Activated T-helper 9 cell treated with anti-CD3 and anti-CD28 coated beads, Interleukin-2, amount 50 U/mL, for 16 hours (primary cell): ENCODE measurements at places on chromosomes 12 and 14.

- no peak for DNase-seq
Measured at GRCh38 chr12:112151766-112152541, 26.6 kb downstream of the TRAFD1 start.

- DNase-seq: no peak
Measured at GRCh38 chr12:62724947-62725451, 210.0 kb downstream of the PPM1H start.

DNA sequence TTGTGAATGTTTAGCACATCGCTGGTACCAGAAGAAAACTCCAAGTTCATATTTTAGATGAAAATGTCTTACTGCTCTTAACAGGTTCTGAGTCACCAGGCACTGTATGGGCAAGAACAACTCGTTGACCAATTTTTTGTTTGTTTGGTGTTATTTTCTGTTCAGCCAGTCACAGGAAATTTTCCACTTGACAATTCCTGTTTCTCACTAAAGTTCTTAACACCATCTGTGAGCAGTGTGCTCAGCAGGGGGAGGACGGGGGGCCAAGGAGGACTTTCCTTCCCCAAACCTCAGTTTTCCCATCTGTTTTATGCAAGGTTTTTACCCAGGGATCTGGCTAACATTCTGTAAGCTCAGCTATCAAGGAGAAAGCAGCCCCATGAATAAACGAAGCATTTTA is 3.0 kb downstream of the NUAK1 start:
- DNase-seq: no peak

DNA sequence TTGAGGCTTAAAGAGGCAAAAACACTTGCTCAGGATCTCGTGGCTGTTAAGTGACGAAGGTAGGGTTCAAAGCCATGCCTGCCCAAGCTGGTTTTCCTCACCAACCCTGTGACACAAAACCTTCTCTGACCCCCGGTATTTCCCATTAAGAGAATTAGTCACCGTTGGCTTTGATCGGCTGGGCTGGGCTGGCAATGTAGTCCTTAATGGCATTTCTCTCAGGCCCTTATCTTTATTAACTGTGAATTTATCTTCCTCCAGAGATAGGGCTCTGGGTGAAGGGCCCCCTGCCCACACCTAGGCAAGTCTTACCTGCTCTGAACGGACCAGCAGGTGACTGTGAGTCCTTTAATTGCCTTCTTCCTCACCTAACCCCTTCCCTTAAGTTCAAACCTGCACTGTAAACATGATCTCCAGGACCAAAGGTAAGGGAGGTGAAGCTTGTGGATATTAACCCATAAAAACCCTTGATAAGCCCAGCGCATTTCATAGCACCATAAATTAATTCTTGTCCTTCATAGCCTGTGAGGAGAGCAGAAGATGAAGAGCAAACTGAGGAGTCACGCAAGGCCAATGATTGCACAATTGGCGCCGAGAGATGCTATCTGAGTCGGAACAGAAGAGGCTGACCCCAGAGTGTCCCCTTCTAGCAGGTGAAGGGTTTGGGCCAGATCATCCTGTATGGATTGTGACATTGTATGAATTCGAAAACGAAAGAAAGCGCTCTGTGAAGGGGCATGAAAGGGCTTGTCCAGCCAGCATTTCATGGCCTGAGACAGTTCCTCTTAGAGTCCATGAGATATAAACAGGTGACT is 790.8 kb upstream of the TBX3 start:
- DNase-seq: no peak

DNA sequence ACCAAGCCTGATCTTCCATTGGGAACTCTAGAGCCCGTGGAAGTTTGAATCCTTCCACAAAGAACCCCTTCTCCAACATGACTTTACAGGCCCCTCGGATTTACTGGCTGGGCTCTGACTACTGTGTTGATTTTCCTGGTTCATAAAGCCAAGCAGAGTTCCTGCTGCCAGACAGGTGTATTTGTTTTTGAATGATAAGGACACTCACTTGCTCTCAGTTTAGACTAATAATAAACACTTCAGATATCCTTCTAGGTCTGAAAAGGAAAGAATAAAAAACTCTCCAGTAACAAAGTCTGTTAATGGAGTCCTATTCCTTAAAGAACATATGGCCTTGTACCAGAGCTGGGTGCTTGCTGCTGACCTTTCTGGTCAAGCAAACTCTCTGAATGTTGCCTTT is 31.0 kb downstream of the SIX1 start:
- DNase-seq: no peak

DNA sequence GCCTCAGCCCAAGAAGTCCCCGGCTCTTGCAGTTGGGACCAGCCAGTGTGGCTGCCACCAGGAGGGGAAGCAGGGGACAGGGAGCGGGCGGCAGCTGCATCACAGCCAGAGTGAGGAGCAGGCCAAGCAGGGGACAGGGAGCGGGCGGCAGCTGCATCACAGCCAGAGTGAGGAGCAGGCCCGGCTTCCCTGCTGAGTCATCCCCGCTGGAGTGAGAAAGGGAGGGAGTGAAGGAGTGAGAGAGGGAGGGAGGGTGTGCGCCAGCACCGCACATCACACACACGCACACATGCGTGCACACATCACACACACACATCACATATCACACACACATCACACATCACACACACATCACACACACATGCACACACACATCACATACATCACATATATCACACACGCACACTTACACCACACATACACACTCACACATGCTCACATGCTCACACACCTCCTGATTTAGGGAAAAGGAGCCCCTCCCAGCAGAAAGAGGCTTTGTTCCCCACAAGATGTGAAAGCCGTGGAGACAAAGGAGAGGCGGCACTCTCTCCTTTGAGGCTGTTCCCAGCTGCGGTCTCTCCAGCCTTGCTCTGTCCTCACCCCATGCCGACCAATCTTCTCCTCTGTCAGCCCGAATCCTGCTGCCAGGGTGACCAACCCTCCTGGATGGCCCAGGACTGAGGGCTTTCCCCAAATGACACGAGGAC is 16.7 kb upstream of the ZDHHC22 start:
- no peak for DNase-seq

DNA sequence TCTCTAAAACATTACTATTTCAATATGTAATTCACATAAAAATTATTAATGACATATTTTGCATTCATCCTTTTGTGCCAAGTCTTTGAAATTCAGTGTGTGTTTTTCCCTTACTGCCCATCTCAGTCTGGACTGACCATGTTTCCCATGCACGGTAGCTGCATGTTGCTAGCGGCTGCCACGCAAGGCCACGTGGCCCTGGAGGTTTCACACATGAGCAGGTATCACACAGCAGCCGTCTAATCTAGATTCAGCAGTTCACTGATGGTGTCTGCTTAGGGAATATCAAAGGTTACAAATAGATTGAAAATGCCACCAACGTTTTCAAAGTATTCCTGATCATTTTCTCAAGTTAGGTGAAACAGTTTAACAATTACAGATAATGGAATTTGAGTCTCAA is 234.8 kb upstream of the FKBP4 start:
- no peak for DNase-seq

DNA sequence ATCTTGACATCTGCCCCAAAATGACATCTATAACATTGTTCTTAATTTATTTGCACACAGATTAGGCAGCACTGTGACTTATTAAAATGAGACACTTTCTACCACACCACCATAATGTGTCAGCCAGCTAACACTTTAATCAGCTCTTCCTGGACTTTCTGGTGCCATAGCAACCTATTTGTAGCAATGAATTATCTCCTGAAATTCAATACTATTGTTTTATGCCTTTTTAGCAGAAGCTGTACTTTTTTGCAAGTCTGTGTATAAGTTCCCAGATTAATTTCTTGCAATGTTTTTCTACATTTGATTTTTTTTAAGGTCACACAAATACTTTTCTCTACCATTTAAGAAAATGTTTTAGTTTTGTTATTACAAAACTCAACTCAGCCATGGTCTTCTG is 72.8 kb upstream of the SAV1 start:
- no peak for DNase-seq

- no peak for DNase-seq
Measured at GRCh38 chr14:51657762-51658161, 6.1 kb downstream of the FRMD6 start.

GRCh38 chr14:30935445-30935844 is 61.1 kb downstream of the COCH start:
- DNase-seq: no peak

DNA sequence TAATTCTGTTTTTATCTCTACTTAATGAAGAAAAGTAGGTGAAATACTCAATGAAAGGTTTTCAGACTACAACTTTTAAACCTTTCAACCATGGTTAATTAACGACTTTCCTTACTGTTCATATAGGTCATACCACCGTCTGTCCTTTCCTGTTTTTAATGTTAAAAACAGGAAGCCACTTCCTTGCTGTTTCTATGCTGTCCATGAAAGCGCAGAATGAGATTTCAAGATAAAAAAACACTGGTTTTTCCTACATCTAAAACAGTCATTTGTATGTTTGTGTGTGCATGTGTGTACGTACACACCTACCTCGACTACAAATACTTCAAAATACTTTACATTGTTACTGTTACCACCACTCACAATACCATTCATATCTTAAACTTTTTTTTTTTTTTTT is 27.3 kb downstream of the SPTLC2 start:
- DNase-seq: no peak

- DNase-seq: no peak
Measured at GRCh38 chr14:85471744-85472143, 58.2 kb upstream of the FLRT2 start.

- DNase-seq: no peak
Measured at GRCh38 chr12:88723219-88723618, 142.9 kb upstream of the KITLG start.

- DNase-seq: no peak
Measured at GRCh38 chr12:117679776-117680175, 289.0 kb downstream of the KSR2 start.

DNA sequence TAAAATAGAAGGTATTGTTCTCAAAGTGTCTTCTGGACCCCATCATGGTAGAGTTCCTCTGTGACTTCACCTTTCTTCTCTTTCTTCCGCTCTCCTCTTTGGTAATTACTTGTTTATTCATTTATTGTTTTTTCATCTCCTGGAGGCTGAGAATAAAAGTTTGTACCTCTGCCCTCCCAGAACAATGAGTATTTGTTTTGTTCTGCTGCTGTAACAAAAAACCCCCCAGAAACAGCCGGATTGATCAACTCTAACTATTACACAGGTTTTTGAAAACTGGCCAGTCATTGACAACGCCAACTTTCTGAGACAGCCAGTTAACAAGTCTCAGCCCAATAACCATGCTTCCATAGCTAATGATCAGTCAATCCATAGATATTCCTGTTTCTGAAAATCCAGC is 8.2 kb upstream of the DICER1 start:
- no peak for DNase-seq

DNA sequence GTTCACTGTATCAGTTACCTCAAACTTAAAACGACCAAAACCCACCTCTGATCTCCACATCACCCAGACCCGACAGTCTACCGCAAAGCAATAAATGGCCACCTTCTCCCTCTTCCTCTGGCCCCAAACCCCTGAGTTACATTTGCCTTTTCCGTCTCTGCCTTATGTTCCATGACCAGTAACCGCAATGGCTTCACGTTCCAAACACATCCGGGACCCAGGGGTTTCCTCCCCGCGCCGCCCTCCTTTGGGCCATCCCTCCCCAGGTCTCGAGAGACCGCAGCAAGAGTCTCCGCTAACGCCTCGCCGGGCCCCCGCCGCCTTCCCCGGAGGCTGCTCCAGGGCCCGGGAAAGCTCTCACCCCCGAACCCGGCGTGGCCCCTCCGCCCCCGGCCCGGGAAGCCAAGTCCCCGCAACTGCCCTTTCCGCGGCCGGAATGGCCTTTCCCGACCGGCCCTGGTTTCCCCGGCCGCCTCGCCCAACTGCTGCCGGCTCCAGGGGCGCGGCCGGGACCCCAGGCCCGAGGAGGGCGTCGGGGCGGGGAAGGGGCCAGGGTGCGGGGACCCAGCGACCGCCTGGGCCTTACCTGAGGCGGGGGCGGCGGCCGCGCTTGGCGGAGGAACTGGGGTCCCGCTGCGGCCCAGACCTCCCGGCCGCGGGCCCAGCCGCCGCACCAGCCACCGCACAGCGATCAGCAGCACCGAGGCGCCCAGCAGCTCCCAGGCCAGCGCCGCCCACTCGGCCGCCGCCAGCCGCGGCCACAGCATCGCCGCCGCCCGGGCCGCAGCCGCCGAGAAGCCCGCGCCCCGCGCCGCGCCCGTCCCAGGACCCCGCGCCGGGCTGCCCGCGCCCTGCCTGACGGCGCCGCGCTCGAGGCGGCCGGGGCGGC is at the start of gene ANKLE2:
Gene ANKLE2, minus strand, starts transcription at position 801 of the 889 bp plus-strand sequence. Its CDS starts 34 bp downstream, at position 767.
- DNase-seq: peak; percentile 61

DNA sequence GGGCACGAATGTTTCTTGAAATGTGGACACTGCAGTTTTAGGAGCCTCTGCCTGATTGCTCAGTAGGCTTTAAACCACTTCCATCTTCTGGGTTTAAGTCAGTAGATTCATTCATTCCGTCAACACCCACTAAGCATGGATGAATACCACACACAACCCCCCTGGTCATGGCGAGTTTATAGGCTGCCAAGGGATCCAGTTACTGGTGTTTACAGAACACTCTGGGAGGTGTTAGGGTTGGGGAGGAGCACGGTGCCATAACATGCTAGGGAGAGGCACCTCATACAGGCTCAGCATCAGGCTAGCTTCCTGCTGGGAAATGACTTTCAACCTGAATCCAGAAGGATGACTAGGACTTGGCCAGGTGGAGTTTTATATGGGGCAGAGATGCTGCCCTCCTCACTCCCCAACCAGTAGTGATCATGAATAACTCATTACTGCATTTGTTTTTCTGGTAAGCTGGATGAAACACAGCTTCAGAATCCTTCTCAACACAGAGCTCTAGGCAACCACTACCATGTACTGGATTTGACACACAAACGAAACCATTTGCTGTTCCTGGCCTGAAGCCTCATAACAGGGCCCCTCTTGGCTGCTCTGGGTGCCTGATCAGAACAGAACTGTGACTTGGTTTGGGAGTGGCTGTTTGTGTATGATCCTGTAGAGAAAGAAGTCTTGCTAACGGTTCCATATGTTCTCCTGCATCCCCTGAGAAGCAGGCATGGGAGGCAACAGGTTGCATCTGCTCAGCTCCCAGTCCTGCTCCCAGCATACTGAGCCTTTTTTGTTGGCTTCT is 47.9 kb downstream of the FBXW8 start:
- no peak for DNase-seq

- peak; percentile 30 for DNase-seq
Measured at GRCh38 chr14:64507376-64508156, 3.0 kb downstream of the ZBTB1 start.

DNA sequence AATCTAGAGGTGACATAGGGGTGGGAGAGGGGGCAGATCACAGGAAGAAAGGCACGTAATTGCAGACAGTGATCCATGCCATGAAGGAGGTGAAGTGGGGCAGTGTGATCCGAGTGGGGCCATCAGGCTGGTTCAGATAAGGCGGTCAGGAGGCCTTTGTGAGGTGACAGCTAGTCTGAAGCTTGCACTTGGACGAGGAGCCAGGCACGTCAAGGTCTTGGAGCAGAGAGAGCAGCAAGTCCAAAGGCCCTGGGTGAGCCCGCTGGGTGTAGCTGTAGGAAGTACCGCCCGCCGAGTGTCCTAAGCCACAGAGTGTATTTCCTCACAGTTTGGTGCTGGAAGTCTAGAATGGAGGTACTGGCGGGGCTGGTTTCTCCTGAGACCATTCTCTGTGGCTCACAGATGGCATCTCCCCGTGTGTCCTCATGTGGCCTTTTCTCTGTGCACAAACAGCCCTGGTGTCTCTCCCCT is 23.6 kb downstream of the RHOF start:
- DNase-seq: no peak
